ENCODE measurements at places on chromosomes 3 and 15.

- no peak for DNase-seq
These were observed 225.6 kb upstream of the STRIT1 start for GRCh38 chr3:155519078-155519477.

DNA sequence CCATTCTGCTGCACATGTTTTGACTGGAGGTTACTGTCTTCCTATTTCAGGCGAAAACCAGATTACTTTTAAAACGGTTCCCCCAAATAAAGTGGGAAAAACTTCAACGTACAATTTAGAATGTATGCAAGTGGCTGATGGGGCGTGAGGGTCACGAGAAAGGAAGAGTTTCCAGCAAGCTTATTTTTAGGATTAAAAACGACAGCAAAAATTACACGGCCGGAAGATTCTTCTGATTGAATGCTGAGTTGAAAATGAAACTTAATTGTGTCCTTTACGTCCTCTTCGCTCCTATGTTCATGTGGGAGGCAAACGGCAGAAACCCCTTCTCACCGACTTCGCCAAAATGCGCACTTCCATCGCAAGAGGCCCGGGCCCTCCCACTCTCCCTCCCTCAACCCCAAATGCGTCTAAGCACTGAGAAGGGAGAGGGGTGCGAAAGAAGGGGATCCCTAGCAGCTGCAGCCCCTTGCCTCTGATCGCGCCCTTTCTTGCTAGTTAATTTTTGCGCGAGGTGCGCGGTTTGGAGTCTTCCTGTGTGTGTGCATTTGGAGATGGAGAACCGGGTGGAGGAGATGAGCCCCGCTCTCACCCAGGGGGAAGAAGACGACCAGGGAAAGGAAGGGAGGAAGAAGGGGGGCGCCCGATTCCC is 656 bp downstream of the CD47 start:
- peak; percentile 28 for DNase-seq

DNA sequence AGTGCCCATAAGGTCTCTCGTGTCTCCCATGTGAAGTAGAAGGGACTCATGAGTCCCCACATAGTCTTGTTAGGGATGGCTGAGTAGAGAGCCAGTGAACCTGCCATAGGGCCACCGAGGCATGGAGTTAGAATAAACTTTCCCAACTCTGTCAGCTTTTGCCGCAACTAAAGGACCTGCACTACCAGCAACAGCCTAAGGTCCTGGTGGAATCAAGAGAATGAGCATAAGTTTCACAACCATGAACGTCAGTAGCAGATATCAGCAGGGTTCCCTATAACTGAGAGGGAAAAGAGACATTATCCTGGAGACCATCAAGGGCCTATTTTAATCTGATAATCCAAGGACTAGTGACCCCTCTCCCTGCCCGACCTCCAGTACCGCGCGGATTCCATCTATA is 60.3 kb upstream of the FNDC3B start:
- no peak for DNase-seq

GRCh38 chr3:15998911-15999310 is 175.6 kb upstream of the GALNT15 start:
- no peak for DNase-seq

DNA sequence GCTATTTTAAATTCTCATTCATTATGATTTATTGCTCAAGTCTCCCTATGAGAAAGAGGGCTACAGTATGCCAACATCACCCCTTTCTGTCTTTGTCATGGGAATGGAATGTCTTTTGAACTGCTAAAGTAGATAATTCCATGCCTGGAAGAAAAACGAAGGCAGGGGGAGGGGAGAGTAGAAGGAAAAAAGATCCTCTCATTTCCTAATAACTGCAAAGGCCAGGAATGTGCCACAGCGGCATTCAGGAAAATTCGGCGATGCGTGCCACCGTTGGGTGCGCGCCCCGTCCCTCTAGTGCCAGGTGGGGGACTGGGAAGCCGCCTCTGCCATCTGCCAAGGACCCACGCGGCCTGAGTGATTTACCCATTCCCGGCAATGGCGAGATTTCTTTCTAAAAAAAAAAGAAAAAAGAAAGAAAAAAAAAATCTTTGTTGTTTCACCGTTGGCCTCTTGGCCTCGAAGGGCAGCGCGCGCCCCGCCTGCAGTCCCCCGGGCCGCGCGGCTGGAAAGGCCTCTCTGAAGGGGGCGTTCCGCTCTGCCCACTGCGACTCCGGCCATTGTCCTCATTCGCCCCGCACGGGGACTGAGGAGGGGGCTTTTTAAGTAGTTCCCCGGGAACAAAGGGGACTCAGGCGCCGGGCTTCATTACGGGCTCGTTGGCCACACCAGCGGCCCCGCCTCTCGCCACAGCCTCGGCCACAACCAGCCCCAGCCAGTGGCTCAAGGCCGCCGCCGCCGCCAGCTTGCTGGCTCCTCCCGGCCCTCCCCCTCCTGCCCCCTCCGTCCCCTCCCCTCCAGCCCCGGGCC is 54.5 kb downstream of the CPN2 start:
- DNase-seq: peak; percentile 81

GRCh38 chr3:169295126-169295525 is 368.4 kb downstream of the MECOM start:
- DNase-seq: no peak

GRCh38 chr3:74463515-74463914 is 150.9 kb downstream of the CNTN3 start:
- no peak for DNase-seq

DNA sequence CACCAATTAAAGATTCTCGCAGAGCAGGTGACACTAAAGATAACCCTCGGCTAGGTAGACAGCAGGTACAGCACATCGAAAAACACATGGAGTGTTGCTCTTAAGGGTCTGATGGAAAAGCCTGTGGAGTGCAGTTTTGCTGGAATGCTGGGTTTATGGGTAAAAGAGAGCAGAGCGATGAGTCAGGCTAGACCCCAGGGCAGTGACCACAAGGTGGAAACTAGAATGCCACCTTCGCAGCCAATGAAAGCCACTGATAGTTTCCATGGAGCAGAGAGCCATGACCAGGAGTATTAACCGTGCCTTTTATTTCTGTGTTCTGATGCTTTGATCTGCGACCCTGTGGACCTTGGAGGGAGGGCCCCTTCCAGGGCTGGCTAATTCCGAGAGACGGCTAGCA is 149.8 kb downstream of the GABRB3 start:
- no peak for DNase-seq

GRCh38 chr15:95957861-95958260 is 372.6 kb upstream of the NR2F2 start:
- DNase-seq: no peak

- DNase-seq: no peak
These were observed 161.9 kb upstream of the RGMA start for GRCh38 chr15:93250950-93251349.

GRCh38 chr3:134313847-134314587 is 60.2 kb downstream of the AMOTL2 start:
- DNase-seq: no peak

- no peak for DNase-seq
These were observed 50.4 kb downstream of the PDCD6IP start for GRCh38 chr3:33848624-33849347.
